ENCODE measurements at places on chromosomes 3 and 15.

- no peak for DNase-seq
Measured at GRCh38 chr15:23057707-23058106, 18.3 kb upstream of the TUBGCP5 start.

DNA sequence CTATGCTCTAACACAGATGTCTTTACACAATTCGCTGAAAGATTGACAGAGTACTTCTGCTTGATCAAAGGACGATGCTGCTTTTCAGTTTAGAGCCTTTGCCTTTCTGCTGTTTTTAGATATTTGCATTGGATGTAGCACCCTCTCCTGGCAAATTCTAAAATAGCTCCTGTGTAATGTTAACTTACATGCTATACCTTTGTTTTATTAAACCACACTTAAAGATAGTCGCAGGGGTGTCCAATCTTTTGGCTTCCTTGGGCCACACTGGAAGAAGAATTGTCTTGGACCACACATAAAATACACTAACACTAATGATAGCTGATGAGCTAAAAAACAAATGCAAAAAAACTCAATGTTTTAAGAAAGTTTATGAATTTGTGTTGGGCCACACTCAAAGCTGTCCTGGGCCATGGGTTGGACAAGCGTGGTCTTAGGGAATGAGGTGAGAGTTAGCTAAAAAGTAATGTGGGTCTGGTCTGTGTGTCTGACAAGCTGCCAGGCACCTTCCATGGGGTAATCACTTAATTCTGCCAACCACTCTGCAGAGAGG lies 62.9 kb downstream of the ATG7 start:
- DNase-seq: no peak

DNA sequence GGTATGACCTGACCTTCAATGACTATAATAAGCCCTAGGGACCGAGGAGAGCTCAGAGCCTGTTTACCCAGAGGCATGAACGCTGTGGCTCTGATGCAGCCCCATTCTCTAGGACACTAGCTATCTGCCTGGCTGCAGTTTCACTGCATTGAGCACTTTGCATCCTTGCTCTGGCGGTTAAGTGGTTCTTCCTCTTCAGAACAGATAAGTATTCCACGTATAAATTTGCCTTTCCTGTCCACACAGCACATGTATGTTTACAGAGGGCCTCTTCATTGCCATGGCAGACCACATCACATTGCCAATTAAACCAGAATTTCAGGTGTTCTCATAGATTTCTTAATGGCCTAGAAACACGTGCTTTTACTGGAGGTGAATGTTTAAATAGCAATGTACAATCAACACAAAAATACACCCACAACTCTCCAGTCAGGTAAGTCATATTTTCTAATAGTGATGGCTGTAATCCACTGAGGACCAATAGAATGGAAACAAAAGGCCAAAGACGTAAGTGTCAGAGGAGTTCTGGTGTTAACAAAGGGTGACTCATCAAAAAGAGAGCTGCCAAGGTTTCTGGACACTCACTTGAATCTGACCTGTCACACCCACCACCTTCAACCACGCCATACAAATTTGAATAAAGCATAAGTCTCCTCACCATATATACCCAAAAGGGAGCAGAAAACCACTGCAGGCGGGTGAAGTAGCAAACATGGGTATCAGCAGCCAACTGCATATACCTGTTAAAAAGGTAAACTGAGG lies 553.4 kb downstream of the OCA2 start:
- DNase-seq: no peak

- no peak for DNase-seq
Measured at GRCh38 chr3:160827516-160827915, 71.5 kb downstream of the PPM1L start.

DNA sequence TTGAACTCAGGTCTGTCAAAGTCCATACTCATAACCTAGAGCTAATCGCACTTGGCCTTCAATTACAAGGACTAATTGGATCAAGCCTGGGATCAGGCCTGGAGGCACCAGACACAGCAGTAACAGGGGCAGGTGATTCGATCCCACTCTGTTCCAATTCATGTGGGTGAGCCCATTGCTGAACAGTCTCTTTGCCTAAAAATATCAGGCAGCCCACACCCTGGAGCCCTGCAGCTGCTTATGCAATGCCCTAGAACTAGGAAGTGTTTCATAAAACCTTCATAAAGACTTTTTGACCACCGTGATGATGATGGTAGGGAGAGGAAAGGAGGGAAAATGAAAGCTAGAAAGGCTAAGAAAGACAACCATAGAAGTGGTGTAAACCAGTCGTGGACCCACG lies 47.8 kb upstream of the NEO1 start:
- no peak for DNase-seq

- DNase-seq: peak; percentile 38
Measured at GRCh38 chr15:29139540-29140459, 129.8 kb downstream of the NSMCE3 start.

DNA sequence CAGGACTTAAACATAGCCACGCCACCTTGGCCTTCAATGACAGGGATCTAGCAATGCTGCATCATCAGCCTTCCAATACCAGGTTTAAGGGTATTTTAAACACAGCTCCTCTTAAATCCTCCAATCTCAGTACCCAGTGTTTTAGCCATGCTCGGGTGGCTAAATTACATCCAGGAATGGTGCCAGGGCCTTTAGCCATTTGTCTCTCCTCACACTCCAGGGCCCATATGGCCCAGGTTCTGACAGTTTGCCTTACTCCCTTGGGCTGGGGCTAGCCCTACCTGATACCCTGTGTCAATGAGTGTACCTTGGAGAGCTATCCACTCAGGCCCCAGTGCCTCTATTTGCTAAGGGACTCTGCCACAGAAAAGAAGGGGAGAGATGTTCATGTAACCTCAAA lies 29.4 kb downstream of the ZNF589 start:
- no peak for DNase-seq

GRCh38 chr15:30904812-30905211 lies 1.1 kb downstream of the FAN1 start:
- DNase-seq: no peak

- DNase-seq: no peak
Measured at GRCh38 chr3:22988566-22988965, 214.6 kb upstream of the UBE2E2 start.

DNA sequence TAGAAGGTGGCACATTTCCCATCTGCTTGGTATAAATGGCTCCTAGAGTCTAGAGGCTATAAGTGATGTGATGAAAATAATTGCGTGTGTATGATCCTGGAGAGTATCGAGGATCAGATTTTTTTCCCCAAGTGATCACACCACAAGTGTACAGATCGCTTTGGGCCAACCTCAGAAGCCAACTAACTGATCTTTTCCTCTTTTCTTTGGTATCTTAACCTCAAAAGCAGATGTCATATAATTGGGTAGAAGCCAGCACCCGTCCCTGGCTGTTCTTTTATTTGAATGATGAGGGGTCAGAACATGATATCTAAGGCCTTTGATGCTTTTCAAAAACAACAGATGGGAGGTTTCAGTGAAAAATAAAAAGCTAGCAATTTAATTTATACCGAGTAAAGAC lies 3.3 kb downstream of the P2RY14 start:
- DNase-seq: no peak

DNA sequence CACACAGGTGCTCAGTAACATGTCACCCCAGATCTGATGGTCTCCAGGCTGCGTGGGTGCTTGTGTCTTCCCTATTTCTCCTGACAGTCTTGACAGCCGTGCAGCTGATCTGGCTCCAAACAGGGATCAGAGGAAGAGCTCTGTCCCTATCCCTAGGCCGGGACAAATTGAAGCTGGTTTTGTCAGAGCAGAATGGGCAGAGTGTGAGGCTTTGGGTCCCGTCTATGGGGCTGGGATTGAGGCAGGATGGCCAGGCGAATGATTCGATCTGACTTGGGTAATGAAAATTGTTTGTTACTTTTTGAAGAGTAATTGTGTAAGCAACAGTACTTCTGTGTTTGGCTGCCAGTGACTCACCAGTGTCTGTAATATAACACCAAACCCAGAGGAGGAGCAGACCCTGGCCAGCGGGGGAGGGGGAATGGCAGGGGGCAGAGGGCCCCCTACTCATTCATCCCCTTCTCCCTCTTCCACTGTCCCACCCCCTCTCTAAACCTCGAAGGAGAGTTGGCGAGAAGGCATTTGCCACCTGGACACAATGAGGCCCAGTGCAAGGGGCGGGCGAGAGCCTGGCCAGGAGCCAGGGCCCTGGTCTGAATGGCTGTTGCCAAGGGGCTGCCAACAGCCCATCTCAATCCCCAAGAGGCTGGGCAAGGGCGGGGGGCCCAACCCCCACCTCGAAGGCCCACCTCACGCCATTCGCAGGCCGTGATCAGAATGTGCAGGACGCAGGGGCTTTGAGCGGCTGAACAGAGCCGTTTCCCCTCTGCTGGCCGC lies 4.9 kb upstream of the MAGEF1 start:
- no peak for DNase-seq

GRCh38 chr15:99486371-99487336 lies 79.1 kb upstream of the MEF2A start:
- no peak for DNase-seq

- no peak for DNase-seq
Measured at GRCh38 chr3:12948891-12949711, 107.7 kb upstream of the RPL32 start.

DNA sequence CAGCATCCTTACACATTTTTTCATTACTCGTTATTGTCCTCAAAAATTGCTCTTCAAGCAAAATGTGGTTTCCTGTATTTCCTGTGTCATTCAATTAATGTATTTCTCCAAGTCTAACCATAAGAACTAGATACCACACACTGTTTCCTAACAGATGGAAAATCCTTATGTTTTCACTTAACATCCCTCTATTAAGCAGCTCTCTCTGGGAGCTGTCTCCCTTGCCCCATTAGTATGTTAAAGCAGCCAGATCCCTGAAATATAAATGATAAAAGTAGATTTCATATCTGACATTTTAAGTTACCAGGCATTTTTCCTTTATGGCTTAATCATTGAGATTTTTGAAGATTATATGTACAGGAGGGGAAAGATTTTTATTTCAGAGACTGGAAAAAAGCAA lies 15.9 kb downstream of the PFN2 start:
- DNase-seq: no peak

DNA sequence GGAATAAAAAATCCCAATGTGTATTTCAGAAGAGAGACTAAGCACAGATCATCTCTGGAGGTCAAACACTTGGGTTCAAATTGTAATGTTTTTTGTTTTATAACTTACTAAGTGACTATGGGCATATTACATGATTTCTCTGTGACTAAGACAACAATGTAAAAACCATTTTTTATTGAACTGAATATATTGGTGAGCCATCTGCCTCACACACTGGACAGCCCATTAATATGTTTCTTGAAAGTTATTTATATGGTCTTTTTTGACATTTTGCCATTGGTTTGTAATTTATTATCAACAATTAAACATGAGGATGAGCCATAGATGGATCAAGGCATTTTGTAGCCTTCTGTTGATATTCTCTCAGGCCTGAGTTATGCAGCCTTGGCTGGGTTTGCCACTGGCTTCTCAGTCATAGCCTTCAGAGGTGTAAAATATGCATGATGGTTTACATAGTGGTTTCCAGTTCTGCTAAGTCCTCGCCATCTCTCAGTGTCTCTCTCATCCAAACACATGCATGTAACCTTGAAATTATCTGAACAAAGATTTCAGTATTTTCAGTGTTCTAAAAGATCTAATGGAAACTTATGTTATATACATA lies 997.2 kb downstream of the DIPK2A start:
- no peak for DNase-seq

DNA sequence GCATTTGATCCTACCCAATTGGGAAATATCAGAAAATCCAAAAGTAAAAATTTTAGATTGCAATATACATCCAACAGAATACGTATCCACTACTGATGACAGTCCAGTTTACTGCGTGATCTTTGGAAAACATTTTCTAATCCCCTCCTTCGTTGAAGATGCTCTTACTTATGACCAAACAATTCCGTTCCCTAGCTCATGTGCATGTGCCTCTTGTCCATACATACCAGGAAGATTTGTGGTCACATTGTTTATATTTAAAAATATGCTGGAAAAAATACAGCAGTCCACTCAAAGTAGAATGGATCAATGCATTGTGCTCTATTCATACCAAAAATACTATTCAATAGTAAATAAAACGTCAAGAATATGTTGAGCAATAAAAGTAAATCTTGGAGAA lies 135.3 kb downstream of the CHL1 start:
- DNase-seq: no peak

- DNase-seq: no peak
Measured at GRCh38 chr15:83747050-83747717, 93.3 kb downstream of the ADAMTSL3 start.

DNA sequence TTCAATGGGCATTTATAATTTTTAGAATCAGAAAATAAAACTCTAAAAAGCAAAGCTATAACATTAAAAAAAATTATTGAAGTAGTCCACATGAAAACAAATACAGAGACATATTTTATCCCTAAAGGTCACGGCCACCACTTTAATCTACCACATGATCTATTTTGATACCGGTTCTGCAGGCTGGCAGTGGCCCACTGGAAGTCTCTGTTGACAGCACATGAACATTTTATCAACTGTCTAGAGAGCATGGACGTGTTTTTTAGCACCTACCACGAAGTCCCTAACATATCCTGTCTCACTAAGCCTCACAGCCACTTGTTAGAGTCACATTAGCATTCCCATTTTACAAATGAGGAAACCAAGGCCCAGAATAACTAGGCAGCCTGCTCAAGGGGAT lies 1.8 kb upstream of the CPA3 start:
- DNase-seq: no peak

GRCh38 chr3:153285982-153286381 lies 124.0 kb downstream of the RAP2B start:
- no peak for DNase-seq

DNA sequence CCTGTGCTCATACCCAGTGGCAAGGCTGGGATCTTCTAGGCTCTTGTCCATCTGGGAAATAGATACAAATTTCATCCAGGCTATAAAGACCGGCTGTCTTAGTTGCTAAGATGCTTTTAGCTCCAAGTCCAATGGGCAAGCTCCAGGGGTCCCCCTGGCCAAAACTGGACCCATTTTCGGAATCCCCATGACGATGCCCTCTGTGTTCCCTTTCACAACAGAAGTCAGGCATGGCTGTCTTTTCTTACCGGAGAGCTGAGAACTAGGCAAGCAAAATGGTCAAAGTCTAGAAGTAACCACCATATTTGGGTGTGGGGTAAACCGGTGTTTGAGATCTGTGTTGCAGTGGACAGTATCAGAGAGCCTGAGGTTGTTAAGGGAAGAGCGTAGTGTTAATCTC lies 1.0 kb downstream of the GLYCTK start:
- DNase-seq: no peak

DNA sequence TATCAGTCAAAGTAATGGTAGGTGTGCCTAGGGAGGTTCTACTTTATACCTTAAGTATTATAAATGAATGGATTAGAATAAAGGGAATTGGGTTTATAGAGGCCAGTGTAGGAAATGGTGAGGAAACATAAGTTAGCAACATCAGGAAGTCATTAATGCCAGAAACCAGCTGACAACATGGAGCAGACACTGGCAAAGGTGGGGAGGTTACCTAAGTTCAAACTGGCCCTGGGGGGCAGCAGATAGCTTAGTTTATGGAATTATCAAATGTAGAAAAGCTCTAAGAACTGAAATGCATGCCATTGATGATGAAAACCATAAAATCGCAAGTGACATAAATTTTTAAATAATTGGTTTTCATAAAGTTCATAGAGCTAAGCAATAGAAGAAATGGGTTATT lies 498.6 kb downstream of the NAALADL2 start:
- no peak for DNase-seq

- no peak for DNase-seq
Measured at GRCh38 chr3:7436542-7436941, 575.6 kb downstream of the GRM7 start.

- no peak for DNase-seq
Measured at GRCh38 chr15:57505949-57506391, 85.7 kb upstream of the MYZAP start.

All from T-helper 9 cell (primary cell).